Lower lobe of right lung (tissue), 2 donors: ENCODE measurements at places on chromosomes 3 and 15. TPM values are rescaled to one million over a fixed set of nuclear protein-coding genes. Genes with fewer than 3 reads are reported as not detected.
A peak's percentile ranks its signal among the peaks of the same experiment; 100 is the strongest.

DNA sequence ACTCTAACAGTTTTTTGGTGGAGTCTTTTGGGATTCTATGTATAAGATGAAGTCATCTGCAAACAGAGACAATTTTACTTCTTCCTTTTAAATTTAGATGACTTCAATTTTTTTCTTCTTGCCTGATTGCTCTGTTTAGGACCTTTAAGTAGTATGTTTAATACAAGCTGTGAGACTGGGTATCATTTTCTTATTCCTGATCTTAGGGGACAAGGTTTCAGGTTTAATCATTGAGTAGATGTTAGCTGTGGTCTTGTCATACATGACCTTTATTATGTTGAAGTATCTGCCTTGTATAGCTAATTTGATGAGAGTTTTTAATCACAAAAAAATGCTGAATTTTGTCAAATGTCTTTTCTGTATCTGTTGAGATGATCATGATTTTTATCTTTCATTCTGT lies 20.6 kb downstream of the GRM2 start:
- DNase-seq, result no peak

GRCh38 chr3:99777708-99778107 lies 40.0 kb upstream of the CMSS1 start:
- DNase-seq, result no peak

DNA sequence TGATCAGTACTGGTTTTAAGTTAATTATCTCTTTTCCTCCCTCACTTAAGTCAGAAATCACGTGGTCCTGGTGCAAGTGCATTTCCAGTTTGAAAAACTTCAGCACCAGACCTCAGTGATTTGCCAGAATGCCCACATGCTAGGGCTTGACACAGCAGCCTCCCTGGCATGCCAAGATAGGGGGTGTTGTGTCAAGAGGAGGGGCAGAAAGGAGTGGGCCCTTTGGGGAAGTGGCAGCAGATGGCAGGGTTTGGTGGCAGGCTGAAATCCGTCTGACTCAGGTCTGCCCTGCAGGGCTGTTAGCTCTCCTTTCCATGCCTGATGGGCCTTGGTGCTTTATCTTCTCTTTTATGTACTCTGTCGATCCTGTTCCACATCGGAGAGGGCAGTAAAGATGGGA lies 23.4 kb downstream of the PXK start:
- DNase-seq, result peak; percentile 50

DNA sequence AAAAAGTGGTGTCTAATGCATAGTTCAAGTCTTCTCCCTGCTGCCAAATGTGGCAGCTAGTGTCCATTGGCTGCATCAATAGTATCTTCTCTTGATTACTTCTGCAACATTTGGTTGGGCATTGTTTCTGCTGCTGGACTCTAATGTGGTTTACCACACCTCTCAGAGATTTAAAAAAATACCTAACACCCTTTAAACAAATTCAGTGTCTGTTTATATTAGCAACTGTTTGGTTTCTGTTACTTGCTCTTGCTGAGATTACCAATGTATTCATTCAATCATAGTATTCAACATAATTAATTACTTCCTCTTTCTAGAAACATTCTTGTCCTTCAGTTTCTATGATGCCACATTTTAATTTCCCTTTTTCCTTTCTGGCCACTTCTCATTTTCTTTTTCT lies 20.3 kb upstream of the NECTIN3 start:
- no peak for DNase-seq

DNA sequence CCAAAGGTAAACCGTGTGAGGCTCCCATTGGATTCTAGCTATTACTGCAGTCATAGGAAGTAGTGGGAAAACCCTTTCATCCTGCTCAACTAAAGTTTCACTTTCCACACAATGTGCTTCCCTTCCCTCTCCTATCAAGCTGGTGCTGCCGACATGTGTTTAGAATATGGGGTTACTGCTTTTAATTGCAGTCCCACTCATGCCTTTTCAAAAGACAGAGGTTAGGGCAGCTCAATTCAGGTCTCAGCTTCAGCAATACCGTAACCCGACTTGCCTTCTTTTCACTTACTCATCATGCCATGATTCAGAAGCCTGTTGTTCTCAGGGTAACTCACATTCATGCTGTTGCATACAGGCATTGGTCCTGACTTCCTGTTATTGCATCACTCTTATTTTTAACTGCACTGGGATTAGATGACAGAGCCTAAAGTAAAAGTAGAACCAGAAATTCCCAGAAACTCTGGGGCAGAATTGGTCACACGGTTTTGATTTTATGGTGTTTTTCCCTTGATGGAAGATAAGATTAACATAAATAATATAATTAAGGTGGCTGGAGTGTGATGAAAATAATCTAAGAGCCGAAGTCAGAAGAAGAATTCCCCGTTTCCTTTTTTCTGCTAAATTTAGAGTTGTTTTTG lies 45.7 kb downstream of the C2CD4B start:
- DNase-seq, result no peak

DNA sequence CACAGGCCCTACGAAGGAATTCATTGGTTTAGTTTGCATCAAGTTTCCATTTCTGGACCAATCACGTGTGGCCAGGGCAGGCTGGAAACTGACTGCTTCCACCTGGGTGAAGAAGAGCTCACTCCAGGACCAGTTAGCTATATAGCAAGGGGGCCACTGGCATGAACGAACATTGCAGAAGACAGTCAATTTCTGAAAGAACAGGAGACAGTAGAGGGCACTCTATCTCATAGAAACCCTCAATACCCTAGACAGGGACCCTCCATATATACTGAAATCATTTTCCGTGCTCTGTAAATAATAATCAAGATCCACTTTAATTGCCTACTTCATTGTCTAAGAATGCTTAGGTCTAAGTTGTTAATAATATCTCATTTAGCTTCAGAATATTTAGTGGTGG lies 215.6 kb downstream of the CADPS start:
- no peak for DNase-seq

DNA sequence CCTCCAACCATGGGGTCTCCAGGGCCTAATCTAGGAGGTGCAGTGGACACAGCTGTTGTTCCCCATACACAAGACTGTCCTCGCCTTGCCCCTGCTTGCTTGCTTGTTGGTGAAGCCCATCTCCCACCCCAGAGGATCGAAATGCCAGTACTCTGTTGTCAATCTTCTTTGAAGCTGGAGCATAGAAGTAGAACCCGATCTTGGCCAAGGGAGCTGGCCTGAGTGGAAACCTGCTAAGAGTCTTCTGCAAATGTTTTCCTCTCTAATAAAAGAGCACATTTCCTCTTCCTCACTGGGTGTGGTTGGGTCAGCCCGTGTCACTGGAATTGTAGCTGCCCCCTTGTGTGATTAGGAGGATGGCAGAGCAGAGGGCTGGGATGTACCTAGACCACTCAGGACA lies 85.4 kb downstream of the HES1 start:
- DNase-seq, result no peak

DNA sequence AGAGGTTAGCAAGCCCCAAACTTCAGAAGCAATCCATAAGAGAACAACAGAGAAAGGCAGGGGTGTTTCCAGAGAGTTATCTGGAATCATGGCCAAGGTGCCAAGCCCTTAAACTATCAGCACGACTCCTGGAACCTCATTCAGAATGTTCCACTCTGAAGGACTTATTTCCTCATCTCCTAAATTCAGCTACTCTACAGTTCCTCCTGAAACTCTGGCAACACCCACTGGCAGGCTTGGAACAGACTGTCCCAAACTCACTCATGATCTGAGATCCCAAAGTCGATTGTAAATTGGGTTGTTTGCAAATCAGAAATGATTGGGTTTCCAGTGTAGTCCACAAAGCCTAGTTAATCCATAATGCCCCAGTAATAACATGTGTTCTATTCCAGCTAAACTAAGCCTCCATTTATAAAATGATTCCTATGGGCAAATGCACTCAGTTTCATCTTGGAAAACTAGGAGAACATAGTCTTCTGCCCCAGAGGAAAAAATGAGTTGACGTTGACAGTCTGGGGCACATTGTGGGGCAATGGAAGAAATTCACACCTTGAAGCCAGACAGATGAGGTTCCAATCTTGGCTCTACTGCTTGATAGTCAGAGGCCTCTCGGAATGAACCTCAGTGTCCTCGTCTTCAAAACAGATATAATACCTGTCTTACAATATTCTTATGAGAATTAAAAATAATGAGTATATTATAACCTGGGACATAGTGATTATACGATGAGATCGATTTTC lies 65.9 kb downstream of the SLCO2A1 start:
- no peak for DNase-seq

DNA sequence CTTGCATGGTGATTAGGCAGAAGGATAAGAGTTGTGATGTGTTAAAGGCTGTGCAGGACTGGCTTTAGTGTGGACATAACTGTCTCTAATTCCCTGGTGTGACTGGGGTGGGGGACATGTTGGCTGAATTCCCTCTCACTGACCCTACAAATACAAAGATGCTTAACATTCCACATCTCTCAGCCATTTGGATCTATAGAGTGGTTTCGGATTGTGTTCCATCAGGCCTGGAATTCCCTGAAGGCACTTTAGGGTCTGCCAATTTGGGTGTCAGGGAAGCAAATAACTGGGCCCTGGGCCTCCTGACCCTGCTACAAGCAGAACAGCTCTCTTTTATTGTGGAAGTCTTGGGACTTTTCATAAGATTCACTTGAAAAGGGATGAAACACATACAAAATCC lies 56.2 kb downstream of the ARHGEF26 start:
- DNase-seq, result no peak

- no peak for DNase-seq
Observed at GRCh38 chr15:23589012-23589411, 23.5 kb downstream of the MKRN3 start.

GRCh38 chr3:15683253-15683652 lies 81.7 kb downstream of the BTD start:
- no peak for DNase-seq

GRCh38 chr3:133910422-133910821 lies 14.7 kb upstream of the RAB6B start:
- no peak for DNase-seq

GRCh38 chr3:195115600-195116406 lies 155.2 kb downstream of the XXYLT1 start:
- DNase-seq, result no peak

DNA sequence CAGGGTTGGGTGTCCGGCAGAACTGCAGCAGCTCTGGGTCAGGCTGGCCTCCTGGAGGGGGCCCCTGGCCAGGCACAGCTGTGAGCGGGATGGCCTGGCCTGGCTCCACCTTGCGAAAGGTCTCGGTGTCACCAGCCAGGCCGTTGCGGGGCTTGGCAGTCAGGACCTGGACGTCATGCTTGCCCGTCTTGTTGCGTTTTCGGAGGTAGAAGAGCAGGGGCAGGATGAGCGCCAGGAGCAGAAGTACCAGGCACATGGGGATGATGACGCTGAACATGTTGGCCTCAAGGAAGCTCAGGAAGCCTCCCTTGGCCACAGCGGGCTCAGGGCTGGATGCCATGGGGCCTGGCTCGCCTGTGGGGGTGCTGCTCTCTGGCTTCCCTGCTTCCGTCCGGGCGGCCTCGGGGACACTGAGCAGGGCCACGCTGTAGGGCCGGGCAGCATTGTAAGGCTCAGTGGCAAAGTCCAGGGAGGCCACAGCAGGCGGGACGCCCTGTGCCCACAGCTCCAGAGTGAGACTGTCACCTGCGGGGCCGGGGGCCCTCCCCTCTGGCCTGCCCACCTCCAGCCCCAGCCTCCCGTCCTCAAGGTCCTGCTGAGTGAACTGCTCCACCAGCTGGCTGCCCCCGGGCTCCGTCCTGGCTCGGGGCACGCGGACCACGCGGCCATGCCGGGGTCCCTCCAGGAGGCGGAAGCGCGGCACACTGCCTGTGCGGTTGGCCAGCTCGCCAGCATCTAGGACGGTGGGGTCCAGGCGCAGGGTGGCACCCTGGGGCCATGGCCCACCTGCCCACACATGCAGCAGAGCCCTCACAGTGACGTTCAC lies 28.1 kb downstream of the SNX33 start:
- no peak for DNase-seq

GRCh38 chr3:168327856-168328255 lies 232.1 kb upstream of the GOLIM4 start:
- DNase-seq, result no peak

- no peak for DNase-seq
Observed at GRCh38 chr3:28150465-28151206, 90.8 kb upstream of the CMC1 start.

DNA sequence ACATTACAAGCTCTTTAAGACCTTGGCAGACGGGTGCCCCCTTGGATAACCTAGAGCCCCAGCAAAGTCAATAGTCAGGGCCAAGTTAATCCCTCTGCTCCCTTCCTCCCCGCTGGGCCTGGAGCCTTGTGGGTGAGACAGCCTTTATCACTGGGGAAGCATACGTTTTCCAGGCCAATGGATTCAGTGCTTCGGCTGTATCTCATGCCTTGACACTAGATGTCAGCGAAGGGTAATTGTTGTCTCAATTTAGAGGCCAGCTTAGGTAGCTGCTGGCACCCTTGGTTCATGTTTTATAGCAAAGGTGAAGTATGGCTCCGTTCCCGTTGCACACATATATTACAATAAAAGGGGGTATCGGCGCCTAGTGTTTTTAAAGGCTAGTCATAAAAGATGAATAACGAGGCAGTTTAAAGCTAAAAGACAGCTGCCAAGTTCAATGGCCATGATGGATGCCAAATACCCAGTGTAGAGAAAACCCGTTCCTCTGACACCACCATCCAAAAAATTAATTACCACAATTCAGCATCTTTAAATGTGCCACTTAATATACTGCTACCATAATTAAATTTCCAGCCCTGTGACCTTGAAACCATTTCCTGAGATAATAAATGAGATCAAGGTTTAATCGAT lies 52.3 kb upstream of the BNIP2 start:
- no peak for DNase-seq

- DNase-seq, result no peak
Observed at GRCh38 chr3:145952536-145952935, 208.4 kb downstream of the PLOD2 start.

DNA sequence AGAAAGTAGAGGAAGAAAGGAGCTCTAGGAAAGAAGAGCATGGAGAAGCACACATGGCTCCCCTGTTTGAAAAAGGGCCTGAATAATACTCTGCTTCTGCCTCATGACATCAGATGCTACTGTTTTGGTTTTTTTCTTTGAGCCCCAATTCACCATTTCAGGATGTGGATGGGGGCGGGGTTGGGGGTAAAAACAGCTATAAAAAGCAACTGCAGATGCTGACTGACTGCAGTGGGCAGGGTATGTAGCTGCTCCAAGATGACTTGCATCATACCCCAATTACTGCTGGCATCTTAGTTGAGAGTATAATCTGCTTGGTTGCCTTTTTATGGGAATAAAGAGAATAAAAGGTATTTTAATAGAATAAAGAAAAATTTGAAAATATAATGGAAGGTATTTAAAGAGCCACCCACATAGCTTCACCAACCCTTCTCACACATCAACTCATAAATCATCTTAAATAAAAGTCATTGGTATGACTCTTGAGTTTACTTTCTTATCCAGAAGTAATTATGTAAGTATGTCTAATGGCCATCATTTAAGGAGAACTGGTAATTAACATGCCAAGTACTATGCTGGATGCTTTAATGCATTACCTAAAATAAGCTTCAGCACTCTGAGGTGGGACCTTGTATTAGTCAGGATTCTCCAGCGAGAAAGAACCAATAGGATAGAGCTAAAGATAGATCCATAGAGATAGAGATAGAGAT lies 36.4 kb upstream of the TMEM45A start:
- DNase-seq, result no peak

Gene ADGRG7
- total RNA-seq, result not detected

Gene KIF9
- total RNA-seq, result 8.7 TPM

Gene DISP2
- total RNA-seq, result 4.3 TPM

Gene TMOD2
- total RNA-seq, result 14.7 TPM
